NCI-H460 (cell line): ENCODE measurements at places on chromosomes 7 and 10.

DNA sequence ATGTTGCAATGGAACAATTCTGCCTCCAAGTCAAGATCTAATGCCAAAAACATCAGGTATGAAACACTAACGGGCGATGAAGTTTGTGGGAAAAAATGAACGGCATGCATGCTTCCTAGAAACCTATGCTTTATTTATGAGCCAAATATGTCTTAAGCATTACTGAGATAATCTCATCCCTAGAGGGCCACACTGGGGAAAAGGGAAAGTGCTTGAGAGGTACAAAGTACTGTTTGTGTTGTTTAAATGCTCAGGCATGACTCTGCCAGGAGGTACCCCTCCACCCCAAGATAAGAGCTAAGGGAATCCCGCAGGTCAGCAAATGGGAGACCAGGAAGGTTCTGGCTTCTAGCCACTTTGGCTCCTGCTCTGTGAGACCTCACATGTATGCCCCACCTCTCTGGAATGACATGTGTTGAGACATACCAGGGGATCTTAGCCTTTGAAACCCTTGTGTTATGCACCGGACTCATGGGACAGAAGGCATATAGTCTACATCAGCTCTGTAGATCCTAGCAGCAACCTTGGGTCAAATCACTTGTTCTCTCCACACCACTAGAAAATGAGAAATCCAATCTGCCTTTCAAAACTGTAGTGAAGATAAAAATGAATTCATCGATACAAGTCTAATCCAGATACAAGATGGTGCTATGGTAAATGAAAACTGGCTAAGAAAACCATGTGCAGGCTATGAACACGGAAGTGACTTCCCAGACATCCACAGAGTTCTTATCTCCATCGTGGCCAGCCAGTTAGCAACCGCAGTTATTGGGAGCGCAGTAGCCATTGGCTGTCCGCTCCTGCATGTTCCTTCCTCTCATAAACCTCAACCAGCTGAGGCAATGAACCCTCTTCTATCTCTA lies 61.0 kb downstream of the CREB3L2 start:
- no peak for DNase-seq

- DNase-seq, result no peak
Observed at GRCh38 chr7:156725936-156726335, 85.4 kb downstream of the RNF32 start.

DNA sequence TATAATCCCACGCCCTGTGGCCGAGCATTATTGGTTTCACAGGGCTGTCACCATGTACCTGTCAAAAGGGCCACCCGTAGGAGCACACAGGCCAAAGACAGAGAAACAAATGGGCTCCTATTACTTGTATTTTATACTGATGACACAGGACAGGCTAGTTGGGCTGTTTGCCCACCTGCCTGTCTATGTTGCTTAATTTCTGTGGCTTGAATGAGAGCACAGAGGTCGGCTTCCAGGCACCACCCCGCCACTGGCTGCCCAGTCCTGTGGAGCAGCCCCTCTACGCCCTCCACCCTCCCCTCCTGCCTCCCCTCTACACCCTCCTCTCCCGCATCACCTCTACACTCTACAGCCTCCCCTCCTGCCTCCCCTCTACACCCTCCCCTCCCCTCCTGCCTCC lies 652.9 kb downstream of the SDK1 start:
- no peak for DNase-seq

GRCh38 chr7:27148756-27149641 lies 1.4 kb upstream of the HOXA6 start:
- DNase-seq, result no peak

DNA sequence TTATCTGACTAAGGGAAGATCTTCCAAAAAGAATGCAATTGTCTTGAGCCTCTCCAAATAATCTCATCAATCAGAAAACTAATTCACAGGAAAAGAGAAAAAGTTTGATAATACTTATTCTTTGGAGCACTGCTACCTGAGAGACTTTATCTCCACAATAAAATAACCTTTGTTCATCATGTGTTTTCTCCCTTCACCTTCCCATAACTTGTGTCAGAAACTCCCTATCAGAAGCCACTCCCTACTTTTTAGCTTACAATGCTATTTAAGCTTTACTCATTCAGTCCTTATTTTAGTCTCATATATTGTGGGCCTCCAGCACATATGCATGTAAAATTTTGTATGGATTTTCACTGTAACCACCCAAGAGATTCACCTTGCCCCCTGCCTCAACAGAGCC lies 998 bp downstream of the CYP3A43 start:
- DNase-seq, result no peak

GRCh38 chr7:122528879-122529481 lies 169.9 kb downstream of the RNF133 start:
- peak; percentile 36 for DNase-seq

DNA sequence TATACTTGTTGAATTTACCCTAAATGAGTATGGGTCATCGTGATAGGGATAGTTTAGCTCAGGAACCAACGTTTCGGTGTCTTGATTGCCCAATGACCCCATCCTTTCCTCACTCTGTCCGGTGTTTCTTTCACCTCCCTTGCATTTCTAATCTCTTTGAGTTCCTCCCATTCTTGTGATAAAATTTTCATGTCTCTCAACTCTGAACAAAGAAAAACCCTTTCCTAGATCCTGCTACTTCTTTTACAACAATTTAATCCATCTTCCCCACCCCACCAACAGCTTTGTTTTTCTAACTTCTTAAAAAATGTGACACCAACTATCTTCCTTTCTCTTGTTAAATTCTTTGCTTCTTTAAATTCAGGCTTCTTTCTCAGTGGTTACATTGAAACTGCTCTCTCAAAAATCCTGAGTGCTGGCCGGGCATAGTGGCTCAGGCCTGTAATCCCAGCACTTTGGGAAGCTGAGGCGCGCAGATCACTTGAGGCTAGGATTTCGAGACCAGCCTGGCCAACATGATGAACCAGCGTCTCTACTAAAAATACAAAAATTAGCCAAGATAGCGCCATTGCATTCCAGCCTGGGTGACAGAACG lies 130.3 kb upstream of the MINDY3 start:
- no peak for DNase-seq

DNA sequence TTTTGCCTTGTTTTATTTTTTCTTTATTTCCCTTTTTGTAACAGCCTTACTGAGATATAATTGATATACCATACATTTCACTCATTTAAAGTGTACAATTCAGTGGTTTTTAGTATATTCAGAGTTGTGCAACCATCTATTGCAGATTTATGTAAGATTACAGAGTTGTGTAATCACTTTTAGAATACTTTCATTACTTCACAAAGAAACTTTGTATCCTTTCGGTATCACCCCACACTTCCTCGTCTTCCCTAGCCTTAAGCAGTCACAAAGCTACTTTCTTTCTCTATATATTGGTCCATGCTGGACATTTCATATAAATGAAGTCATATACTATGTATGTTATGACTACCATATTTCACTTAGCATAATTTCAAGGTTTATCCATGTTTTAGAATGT lies 74.6 kb downstream of the ATRNL1 start:
- DNase-seq, result no peak

- DNase-seq, result no peak
Observed at GRCh38 chr10:90458054-90458453, 399.8 kb downstream of the HTR7 start.

DNA sequence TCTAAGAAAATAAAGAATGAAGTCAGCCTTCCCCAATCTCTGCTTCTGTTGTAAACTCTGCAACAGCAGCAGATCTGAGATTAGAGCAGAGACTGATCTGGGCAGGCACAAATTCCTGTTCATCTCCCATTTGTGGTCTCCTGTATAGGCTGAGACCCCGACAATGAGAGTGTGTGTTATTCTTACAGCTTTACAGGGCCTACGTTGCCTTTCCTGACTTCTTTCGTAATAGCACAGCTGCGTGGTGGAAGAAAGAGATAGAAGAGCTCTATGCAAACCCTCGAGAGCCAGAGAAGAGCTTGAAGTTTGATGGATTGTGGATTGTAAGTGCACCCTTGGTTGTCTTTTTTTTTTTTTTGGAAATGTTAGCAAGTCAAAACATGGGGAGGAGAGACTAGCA lies 72.1 kb downstream of the PRSS58 start:
- DNase-seq, result no peak

GRCh38 chr7:123533929-123534382 lies 439 bp downstream of the IQUB start:
- no peak for DNase-seq

DNA sequence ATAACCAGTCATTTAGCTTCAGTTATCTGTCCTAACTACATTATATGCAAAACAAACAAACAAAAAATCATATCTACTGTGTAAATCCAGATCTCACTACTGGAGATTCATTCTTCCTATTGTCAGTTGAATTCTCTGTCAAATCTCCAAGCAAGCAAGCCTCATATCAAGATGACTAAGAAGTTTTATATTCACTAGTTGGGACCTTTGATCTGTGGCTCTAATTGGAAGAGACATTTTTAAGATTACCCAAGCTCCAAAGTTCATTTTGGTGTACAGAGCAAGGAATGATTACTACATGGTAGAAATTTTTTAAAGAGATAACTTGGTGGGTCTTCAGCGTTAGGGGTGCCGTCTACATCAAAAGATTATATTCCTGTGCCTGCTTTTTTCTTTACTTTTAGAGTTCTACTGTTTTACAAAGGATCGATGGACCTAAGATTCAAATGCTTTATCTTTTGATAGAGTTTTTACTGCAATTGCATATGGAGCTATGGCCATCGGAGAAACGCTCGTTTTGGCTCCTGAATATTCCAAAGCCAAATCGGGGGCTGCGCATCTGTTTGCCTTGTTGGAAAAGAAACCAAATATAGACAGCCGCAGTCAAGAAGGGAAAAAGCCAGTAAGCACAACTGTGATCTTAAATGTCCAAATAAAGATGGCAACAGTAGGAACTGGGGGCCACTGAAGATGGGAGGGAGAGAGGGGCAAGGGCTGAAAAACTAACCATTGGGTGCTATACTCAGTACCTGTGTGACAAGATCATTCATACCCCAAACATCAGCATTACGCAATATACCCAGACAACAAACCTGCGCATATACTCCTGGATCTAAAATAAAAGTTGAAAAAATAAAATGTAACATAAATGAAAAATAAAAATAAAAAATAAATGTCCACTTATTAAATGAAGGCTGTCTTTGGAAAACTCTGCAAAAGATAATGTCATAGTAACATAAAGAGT lies 47.9 kb downstream of the SP8 start:
- DNase-seq, result no peak

GRCh38 chr7:88377434-88377833 lies 70.7 kb upstream of the STEAP4 start:
- no peak for DNase-seq

- peak; percentile 17 for DNase-seq
Observed at GRCh38 chr7:95330204-95330960, 6.0 kb upstream of the PON1 start.

DNA sequence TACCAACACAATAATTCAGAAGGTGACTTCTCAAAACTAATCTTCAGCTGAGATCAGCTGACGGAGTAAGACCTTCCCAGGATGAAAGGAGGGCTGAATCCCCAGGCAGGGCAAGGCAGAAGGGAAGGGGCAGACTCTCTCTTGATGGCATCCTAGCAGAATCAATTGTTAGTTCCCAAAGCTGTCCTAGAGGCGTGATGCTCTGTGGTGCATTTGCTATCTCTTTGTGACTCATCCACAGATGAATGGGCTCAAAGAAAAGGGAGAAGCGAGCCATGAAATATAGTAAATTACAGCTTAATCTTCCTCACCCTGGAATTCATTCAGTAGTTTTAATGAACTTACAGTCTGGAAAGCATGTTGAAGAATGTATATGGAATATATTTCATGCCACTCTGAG lies 37.2 kb downstream of the PDE1C start:
- DNase-seq, result no peak

GRCh38 chr10:86962981-86963310 lies 4.5 kb downstream of the SNCG start:
- no peak for DNase-seq

- DNase-seq, result no peak
Observed at GRCh38 chr10:107422681-107423080, 258.2 kb upstream of the SORCS1 start.

GRCh38 chr10:100433253-100434240 lies 29.3 kb upstream of the WNT8B start:
- DNase-seq, result peak; percentile 94

GRCh38 chr7:49023345-49024328 lies 99.3 kb downstream of the CDC14C start:
- DNase-seq, result no peak

DNA sequence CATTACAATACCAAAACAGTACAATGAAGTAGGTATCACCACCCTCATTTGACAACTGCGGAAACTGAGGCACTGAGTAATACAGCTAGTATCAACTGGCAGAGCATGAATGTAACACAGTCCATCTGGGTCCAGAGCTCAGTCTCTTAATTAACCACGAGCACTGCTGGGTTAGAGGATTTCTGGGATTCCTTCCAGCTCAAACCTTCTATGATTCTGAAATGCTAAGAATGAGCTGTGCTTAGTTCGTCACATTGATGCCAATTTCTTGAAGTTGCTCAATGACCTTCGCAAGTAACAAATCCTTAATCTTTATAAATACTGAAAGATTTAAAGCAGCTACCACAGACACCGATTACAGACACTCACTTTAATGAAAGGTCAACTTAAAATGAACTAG lies 62.5 kb downstream of the SGMS1 start:
- DNase-seq, result peak; percentile 83

- no peak for DNase-seq
Observed at GRCh38 chr10:99913831-99914235, 95.9 kb downstream of the DNMBP start.

DNA sequence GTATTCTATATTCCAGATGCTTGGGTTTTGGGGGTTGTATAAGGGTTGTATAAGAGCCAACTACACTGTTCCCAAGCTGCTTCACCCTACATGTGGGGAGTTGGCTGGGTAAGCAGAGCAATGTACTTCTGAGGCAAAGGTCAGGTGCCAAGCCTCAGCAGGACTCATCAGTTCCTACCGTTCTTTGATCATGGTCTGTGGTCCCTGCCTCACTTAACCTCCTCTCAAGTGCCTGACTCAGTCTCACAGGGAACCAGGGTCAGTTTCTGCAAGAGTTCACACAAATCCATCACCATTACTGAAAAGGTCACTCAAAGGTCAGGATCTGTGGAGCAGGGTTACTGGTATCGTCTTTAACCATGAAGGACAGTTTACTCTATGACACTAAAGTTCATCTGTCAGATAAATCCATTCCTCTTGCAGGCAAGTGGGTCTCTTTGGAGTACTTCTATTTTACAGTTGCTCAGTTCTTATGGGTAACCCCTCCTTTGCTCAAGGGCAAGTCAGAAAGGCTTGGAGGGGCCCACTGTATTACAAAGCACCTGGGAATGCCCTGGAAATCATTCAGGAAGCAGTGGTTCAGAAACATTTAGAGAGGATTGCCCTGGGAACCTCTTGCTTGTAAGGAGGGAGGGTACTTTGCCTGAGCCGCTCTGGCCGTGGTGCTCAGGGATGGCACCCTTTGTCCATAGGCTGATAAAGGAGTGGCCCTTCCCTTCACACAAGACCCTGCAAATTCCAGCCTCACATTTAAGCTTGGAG lies 184.3 kb upstream of the CDCA7L start:
- no peak for DNase-seq

- no peak for DNase-seq
Observed at GRCh38 chr7:80827239-80827633, 91.6 kb downstream of the SEMA3C start.

- DNase-seq, result no peak
Observed at GRCh38 chr7:155233311-155234157, 64.1 kb upstream of the INSIG1 start.
